ENCODE measurements at places on chromosomes 13 and 19.

DNA sequence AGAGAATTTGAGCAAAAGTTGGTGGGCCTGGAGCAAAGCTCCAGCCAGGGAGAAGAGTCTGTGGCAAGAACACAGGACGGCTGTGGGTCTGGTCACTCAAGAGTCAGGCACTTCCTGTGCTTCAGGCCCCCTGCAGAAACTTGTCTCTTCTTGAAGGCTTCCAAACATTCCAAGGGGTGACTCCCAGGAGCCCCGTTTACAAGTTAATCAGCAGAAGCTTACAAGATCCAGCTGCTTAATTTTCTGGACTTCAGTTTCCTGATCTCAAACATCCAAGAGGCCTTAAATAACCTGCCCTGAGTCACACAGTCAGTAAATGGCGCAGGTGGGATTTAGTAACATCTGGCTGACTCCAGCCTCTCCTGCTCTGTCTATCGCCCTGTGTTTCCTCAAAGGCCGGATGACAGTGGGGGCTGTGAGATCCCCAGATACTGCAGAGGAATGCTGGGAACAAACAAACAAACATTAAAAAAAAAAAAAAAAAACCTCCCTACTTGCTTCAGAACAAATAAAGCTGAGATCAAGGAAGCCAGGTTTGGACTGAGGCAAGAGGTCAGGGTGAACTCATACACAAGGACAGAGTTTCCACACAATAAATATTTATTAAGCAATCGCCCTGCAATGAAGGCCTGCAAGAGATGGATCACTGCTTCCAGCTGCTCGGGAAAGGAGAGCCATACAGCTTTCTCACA lies 175.4 kb upstream of the RFC3 start:
- no peaks in the 10 kb centered on the region for H3K27me3 ChIP-seq
- peaks cover 44% of the 10 kb centered on the region for H3K4me1 ChIP-seq
- peak overlapping the region; percentile 43 for H3K27ac ChIP-seq

- no peaks in the 10 kb centered on the region for H3K27me3 ChIP-seq
- no peaks in the 10 kb centered on the region for H3K36me3 ChIP-seq
- peaks cover 12% of the 10 kb centered on the region for H3K4me1 ChIP-seq
- H3K27ac ChIP-seq, result no peak overlapping the region
- DNase-seq, result no peak
Observed at GRCh38 chr19:18299654-18300053, 18.2 kb upstream of the JUND start.

- H3K4me3 ChIP-seq, result no peak overlapping the region
- H3K27ac ChIP-seq, result no peak overlapping the region
- H3K27me3 ChIP-seq, result peaks cover 3% of the 10 kb centered on the region
- no peaks in the 10 kb centered on the region for H3K36me3 ChIP-seq
- H3K4me1 ChIP-seq, result peaks cover 8% of the 10 kb centered on the region
- DNase-seq, result no peak
Observed at GRCh38 chr13:113403255-113404104, 39.5 kb upstream of the GRTP1 start.

- no peak overlapping the region for H3K4me3 ChIP-seq
- no peak overlapping the region for H3K27ac ChIP-seq
- no peaks in the 10 kb centered on the region for H3K36me3 ChIP-seq
- DNase-seq, result no peak
- H3K4me1 ChIP-seq, result no peaks in the 10 kb centered on the region
Observed at GRCh38 chr19:18208098-18208951, 4.5 kb upstream of the RAB3A start.

DNA sequence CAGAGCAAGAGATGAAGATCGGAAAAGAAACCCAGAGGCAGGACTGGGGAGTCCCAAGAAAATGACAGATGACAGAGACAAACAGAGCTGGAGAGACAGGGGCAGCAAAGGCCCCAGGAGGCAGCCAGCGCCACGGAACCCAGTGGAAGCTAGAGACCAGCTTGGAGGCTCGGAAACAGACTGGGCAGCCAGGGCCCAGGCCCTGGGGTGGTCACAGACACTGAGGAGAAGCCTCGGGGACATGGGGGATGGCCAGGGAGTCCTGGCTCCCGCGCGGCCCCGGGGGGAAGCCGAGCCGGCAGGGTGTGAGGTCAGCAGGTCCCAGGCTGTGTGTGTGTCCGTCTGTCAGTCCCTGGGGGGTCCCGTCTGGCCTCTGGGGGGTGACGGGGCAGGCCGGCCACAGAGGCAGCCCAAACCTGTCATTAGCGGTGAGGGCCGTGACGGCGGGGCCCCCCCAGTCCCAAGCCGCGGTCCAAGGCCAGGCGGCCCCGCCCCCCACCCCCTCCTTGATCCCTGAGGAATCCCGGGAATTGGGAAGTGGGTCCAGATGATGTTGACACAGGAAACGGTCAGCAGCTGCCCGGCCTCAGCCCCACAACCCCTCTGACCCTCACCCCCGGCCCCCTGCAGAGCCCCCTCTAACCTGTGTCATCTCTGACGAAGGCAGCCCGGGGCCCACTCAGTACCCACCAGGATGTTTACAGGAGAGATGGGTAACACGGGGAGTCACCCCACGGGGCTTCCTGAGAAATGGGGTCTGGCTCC lies 2.5 kb upstream of the TMEM190 start:
- H3K36me3 ChIP-seq, result peaks cover 1% of the 10 kb centered on the region
- no peak overlapping the region for H3K4me3 ChIP-seq
- peak overlapping the region; percentile 32 for H3K27ac ChIP-seq
- peaks cover 41% of the 10 kb centered on the region for H3K27me3 ChIP-seq
- no peak for DNase-seq

DNA sequence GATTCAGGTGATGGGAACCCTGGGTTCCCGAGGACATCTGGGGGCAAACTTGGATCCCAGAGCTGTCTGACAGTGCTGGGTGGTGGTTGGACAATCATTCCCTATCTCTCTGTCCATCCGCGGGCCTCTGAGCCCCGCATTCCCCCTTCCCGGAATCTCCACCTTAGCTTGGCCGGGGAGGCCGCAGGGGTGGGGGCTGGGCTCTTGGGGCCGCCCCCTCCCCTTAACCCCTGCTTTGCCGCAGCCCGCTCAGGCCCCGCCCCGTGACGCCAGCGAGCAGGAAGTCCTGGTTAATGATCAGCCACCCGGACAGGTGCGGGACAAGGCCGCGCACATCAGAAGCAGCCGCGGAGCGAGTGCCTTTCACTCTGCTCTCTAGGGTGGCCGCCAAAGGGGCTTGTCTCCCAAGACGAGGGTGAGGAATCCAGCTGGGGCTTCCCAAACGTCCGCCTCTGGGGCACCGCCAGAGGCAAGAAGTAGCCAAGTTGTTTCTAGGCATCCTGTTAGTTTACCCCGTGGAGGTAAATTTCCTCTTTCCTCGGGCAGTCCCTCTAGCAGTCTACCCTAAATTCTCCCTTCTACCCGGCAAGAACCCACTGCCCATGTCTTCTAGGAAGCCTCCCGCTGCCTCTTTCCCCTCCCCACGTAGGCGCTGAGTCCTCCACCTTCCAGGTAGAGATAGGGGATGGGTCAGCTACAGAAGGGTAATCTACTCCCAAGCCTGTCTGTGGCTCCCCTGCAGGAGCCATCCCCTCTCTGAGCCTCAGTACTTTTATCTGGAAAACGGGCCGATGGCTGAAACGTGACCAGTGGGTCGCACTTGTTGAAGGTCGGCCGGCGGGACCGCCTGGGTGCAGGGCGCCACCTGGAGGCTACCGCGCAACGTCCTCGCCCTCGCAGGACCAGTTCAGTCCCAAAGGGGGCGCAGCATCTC lies 3.0 kb downstream of the IRF2BP1 start:
- no peaks in the 10 kb centered on the region for H3K27me3 ChIP-seq
- H3K27ac ChIP-seq, result peak overlapping the region; percentile 92
- H3K4me3 ChIP-seq, result peak overlapping the region; percentile 72
- peaks cover 45% of the 10 kb centered on the region for H3K4me1 ChIP-seq
- H3K36me3 ChIP-seq, result peaks cover 2% of the 10 kb centered on the region
- DNase-seq, result peak; percentile 90

- no peak overlapping the region for H3K27ac ChIP-seq
- H3K36me3 ChIP-seq, result peaks cover 1% of the 10 kb centered on the region
- DNase-seq, result no peak
Observed at GRCh38 chr13:42420304-42420703, 148.4 kb downstream of the AKAP11 start.

GRCh38 chr19:4010808-4011110 lies 3.2 kb downstream of the PIAS4 start:
- no peak overlapping the region for H3K27ac ChIP-seq
- no peak overlapping the region for H3K4me3 ChIP-seq
- peaks cover 4% of the 10 kb centered on the region for H3K36me3 ChIP-seq
- H3K4me1 ChIP-seq, result peaks cover 23% of the 10 kb centered on the region

DNA sequence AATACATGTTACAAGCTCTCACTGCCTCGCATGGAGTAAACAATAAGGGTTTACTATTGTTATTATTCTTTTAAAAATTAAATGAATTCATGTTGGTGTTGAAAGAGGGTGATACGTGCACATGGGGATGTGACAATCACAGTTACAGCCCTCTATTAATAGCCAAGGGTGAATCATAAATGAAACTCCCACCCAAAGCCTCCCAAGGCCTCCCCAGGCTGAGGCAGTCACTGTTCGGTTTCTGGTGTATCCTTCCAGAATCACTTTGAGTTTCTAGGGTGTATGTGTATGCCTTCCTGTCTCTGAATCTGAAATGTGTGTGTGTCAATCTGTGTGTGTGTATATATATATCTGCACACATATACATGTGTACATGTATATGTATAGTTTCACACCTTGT lies 73.4 kb downstream of the AKAP11 start:
- H3K36me3 ChIP-seq, result no peaks in the 10 kb centered on the region
- H3K27ac ChIP-seq, result no peak overlapping the region
- peaks cover 10% of the 10 kb centered on the region for H3K4me1 ChIP-seq
- H3K27me3 ChIP-seq, result peaks cover 4% of the 10 kb centered on the region
- no peak for DNase-seq

DNA sequence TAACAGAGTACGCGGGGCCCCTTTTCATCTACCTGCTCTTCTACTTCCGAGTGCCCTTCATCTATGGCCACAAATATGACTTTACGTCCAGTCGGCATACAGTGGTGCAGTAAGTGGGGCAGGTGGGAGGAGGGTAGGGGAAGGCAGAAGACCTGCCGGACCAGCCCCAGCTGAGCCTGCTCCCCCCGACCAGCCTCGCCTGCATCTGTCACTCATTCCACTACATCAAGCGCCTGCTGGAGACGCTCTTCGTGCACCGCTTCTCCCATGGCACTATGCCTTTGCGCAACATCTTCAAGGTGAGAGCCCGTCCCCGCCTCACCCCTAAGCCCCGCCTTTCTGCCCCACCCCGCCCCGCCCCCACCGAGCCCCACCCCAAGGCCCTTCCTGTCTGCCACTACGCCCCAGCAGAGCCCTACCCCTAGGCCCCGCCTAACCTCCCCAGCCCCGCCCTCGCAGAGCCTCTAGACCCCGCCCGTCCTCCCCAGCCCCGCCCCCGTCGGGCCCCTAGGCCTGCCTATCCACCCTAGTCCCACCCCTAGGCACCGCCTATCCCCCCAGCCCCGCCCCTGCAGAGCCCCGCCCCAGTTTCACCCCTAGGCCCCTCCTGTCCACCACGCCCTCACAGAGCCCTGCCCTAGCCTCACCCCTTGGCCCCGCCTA lies 7.7 kb downstream of the NDUFB7 start:
- DNase-seq, result no peak
- H3K4me3 ChIP-seq, result no peak overlapping the region
- no peaks in the 10 kb centered on the region for H3K4me1 ChIP-seq
- no peaks in the 10 kb centered on the region for H3K27me3 ChIP-seq
- peaks cover 7% of the 10 kb centered on the region for H3K36me3 ChIP-seq

DNA sequence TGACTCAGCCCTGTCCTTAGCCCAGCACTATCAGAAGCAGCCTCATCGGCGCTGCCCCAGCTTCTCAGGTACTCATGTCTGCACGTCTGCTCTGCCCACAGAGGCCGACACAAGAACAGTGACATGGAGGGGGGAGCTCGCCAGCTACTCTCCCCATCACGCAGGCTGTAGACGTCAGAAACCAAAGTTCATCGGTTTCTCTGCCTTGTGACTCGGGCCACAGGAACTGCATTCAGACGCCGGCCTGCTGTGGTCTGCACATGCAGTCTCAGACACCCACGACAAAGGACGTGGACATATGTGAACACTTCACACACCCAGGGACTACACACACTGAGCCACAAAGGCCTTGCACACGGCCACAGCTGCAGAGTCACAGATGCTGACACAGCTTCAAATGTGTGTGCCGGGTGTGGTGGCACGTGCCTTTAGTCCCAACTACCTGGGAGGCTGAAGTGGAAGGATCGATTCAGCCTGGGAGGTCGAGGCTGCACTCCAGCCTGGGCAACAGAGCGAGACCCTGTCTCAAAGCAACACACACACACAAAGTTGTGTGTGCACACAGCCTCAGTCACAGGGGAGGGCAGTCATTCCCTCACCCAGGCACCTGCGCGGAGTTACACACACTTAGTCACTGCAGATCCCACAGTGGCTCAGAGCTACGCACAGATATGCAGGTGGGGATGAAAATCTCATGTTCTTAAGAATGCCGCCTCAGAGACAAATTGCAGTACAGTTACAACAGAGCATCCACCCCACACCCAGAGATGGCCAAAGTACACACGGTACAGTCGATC lies 4.9 kb upstream of the ZFP36 start:
- DNase-seq, result no peak
- peaks cover 27% of the 10 kb centered on the region for H3K4me1 ChIP-seq
- H3K27ac ChIP-seq, result peak overlapping the region; percentile 96
- H3K36me3 ChIP-seq, result no peaks in the 10 kb centered on the region

- DNase-seq, result no peak
- H3K4me1 ChIP-seq, result no peaks in the 10 kb centered on the region
- peaks cover 54% of the 10 kb centered on the region for H3K27me3 ChIP-seq
- H3K4me3 ChIP-seq, result peak overlapping the region; percentile 48
Observed at GRCh38 chr13:75637181-75637750, 1.1 kb downstream of the LMO7 start.

- DNase-seq, result no peak
- no peak overlapping the region for H3K27ac ChIP-seq
- H3K4me1 ChIP-seq, result peaks cover 21% of the 10 kb centered on the region
Observed at GRCh38 chr19:407511-408440, 1.2 kb downstream of the C2CD4C start.

DNA sequence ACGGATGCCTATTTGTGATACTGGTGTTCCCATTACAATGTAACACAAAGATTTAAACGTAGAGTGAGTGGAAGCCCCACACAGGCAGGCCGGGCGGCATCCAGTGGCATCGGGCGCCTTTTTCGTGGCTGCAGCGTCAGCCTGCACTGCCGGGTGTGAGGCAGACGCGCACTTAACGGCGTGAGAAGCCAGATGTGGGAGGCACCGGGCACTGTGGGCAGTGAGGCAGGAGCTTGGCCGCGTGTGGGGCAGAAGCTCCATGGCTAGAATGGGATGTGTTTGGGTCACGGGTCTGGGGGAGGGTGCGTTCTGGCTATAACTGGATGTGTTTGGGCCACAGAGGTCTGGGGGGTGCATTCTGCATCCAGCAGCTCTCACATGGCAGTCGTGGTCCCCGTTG lies 63.1 kb upstream of the F7 start:
- H3K27me3 ChIP-seq, result no peaks in the 10 kb centered on the region
- peaks cover 13% of the 10 kb centered on the region for H3K36me3 ChIP-seq
- H3K27ac ChIP-seq, result no peak overlapping the region
- no peaks in the 10 kb centered on the region for H3K4me1 ChIP-seq

Measured in progenitor cell of endocrine pancreas (in vitro differentiated cells).